Stromal cell of bone marrow (primary cell): ENCODE measurements at places on chromosomes 7 and 10.

- DNase-seq = no peak
Observed at GRCh38 chr7:130476297-130477150, 15.4 kb upstream of the MEST start.

- DNase-seq = peak; percentile 85
Observed at GRCh38 chr7:104923010-104923421, 91.0 kb upstream of the KMT2E start.

GRCh38 chr7:121666306-121666705 lies 206.7 kb upstream of the PTPRZ1 start:
- no peak for DNase-seq

DNA sequence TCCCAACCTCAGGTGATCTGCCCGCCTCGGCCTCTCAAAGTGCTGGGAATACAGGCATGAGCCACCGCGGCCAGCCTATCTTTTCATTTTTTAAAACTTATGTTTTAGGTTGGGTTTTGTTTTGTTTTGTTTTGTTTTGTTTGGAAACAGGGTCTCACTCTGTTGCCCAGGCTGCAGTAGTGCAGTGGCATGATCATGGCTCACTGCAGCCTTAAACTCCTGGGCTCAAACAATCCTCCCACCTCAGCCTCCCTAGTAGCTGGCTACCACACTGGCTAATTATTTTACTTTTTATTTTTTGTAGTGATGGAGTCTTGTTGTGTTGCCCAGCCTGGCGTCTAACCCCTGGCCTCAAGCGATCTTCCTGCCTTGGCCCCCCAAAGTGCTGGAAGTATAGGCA lies 19.4 kb upstream of the AGFG2 start:
- no peak for DNase-seq

DNA sequence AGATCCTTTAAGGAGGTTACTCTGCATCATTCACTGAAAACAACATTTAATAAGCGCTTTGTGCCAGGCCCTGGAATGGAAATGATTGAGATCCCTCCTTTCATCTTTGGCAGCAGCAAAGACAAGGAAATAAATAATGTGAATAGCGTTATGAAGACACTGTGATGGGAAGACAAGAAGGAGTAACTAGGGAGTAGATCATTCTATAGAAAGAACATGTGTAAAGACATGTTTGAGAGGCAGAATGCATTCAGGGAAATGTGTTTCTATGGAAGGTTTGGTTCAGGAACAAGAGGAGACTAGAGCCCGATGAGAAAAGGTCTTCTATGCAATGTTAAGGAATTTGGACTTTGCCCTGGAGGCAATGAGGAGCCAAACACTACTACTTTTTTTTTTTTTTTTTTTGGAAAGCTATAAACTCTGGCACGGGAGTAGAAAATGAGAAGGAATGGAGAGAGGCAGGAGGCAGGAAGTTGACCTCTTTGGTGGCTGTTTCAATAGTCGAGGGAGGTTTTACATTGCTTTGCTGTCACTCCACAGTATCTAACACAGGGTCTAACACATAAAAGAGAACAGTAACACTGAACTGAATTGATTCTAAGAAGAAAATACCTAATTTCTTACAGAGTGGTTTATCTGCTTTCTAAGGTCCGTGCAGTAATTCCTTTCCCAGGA lies 44.9 kb downstream of the SMURF1 start:
- DNase-seq = peak; percentile 54

GRCh38 chr7:151823566-151824372 lies 53.1 kb downstream of the PRKAG2 start:
- no peak for DNase-seq

DNA sequence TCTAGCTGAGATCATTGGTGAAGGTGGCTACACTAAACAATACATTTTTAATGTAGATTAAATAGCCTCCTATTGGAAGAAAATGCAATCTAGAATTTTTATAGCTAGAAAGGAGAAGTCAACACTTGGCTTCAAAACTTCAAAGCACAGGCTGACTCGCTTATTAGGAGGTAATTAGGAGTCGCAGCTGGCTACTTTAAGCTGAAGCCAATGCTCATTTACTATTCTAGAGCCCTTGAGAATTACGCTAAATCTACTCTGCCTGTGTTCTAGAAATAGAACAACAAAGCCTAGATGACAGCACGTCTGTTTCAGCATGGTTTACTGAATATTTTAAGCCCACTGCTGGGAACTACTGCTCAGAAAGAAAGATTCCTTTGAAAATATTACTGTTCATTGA lies 101.6 kb upstream of the EEPD1 start:
- DNase-seq = no peak

DNA sequence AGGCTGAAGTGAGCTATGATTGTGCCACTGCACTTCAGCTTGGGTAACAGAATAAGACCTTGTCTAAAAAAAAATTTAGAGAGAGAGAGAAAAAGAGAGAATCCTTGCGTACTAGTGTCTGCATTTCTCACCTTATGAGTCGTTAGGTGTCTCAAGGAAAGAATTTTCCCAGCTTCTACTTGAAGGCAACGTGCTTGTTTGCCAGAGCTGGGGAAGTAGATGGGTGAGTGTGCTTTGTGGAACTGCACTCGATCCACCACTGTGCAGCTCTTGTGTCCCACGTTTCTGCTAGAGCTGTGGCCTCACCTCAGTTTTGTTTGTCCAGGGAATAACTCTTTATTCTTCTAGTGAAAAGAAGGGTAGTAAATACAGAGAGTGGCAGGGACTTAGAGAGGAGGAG lies 38.9 kb downstream of the HDAC9 start:
- DNase-seq = no peak

DNA sequence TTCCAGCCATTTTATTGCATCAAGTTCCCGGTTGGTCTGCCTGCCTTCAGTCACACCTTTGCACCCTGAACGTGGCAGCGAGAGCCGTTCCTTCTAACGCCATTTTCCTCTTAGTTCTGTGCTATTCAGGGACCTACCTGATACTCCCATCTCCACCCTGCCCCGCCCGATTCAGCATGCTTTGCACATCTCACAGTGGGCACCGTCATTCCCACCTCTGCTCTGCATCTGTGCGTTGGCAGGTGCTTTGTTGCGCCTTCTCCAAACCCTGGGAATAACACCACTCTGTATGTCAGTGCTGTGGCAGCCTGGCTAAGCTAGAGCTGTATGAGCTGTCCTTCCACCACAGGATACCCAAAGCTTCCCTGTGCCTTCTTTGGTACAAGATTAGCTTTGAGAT lies 96.8 kb downstream of the ACTR3B start:
- no peak for DNase-seq

GRCh38 chr7:151705636-151706276 lies 171.2 kb downstream of the PRKAG2 start:
- DNase-seq = no peak

GRCh38 chr10:116126954-116127695 lies 145.9 kb downstream of the GFRA1 start:
- no peak for DNase-seq

GRCh38 chr10:13165177-13165576 lies 3.8 kb downstream of the MCM10 start:
- DNase-seq = no peak

DNA sequence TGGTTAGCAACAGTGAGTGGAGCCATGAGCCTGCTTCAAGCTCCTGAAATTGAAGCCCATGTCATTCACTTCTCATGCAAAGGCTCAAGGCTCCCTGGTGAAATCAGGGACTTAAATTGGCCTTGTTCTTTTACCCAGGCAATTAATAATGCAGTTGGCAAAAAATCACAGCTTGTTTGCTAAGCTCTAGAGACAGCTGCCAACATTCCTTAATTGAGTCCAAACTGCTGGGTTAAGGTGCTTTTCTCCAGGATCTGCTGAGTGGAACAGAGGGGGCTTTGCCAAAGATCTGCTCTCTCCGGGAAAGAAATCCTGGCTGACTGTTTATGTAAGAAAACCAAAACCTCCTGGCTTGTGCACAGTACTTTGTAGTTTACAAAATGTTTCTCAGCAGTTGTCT lies 257.6 kb upstream of the GHITM start:
- no peak for DNase-seq

DNA sequence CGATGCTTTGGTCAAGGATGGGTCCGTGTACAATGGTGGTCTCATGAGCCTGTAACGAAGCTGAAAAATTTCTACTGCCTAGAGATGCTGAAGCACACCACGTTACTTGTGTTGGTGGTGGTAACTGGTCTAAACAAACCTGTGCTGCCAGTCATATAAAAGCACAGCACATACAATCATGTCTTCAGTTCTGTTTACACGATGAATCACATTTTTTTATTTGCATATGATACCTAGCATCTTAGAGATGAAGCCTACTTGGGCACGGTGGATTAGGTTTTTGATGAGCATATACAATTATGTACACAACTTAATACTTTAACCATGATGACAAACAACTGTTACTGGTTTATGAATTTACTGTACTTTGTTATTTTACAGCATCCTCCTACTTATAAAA lies 201.0 kb downstream of the ZMYND11 start:
- no peak for DNase-seq

DNA sequence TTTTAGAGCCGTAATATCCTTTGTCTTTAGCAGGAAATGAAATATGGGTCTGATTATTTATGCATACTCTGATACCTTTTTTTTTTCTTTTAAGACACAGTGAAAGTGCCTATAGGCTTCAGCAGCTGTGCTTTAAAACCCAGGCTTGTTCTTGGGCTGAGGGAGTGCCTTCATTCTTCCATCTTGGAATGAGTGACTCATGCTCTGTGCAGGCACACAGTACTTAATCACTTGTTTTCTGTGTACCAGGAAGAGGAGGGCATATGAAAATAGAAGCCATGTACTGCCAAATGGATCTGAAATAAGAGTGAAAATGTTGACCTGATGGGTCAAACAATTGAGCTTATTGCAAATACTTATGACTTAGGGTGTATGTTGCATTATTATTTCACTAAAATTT lies 12.0 kb downstream of the INPP5F start:
- DNase-seq = peak; percentile 67

GRCh38 chr10:129621693-129622092 lies 154.7 kb downstream of the MGMT start:
- DNase-seq = no peak

DNA sequence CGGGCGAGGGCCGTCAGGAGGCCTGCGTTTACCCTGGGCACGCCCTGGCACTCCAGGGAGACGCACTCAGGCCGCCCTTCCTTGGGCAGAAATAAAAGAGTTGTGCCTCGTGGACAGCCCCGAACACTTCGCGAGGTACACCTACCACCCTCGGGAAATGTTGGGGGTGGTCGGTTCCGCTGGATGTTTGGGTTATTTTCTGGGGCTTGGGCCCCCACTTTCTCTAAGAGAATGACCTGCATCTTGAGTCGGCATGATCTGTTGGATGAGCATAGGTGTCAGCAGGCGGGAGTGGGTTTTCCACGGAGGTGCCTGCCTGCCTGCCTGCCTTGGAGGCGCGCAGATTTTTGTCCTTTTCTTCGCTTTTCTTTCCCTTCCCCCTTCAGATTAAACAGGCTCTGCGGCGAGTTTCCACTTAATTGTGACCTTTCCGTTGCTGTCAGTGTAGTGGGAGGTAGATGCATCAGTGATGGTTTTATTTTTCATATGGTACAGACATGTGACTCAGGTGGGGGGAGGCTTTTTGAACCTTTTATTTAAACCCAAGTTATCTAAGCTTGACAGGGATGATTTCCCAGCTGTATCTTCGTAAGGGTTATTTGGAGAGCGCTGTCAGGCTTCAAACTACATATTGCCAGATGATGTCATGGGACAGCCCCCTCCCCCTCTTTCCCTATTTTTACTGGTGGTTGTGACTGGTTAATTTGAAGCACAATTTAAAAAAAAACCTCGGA lies 661 bp downstream of the HECTD2 start:
- DNase-seq = peak; percentile 17

GRCh38 chr7:1665549-1666316 lies 4.3 kb upstream of the ELFN1 start:
- DNase-seq = no peak

- DNase-seq = peak; percentile 6
Observed at GRCh38 chr10:66586073-66586472, 339.8 kb upstream of the LRRTM3 start.

DNA sequence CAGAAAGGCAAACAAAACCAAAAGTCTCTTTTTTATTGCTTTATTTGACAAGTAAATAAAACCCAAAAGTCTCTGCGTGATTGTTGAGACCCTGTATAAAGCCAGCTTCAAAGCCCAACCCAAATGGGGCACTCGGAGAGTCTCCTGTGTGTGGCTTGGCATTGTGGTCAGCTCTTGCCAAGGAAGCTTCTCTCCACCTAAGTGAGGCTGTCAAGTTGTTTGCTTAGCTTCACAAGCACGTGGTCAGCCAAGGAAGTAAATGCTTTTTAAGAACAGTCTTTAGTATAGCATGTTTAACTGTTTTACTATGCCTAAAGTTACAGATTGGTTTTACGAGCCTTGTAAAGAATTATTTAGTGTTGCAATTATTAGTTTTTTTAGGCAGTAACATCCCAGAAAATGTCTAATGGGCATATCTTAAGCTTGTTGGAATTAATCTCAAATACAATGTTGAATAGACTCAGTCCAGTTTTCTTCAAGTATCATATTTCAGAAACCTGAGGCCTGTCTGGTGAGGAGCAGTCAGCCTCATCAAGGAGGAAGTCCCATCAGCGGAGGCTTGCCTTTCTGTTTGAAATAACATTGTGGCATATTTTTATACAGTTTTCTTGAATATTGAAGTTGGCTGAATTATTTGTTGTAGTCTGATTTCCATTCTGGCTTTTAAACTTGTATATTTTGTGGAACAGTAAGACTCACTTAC lies 144.3 kb downstream of the ANKRD30A start:
- DNase-seq = no peak

DNA sequence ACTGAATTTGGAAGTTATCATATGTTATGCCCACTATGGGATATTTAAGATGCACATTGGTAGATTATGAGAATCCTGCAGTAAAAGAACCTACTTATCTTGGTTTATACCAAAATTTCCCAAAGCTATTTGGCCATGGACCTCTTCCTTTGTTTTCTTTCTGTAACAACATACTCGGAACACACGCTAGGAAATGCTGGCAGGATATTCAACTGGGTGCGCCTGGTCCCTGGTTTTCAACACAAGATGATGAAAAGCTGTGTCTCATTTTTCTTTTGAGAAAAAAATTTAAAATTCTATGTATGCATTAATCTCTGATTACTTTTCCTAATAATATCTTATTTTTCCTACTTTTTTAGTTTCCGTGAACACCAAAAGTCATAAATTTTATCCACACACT lies 128.5 kb upstream of the NRP1 start:
- no peak for DNase-seq

GRCh38 chr10:6411436-6411835 lies 168.6 kb downstream of the PRKCQ start:
- DNase-seq = no peak

DNA sequence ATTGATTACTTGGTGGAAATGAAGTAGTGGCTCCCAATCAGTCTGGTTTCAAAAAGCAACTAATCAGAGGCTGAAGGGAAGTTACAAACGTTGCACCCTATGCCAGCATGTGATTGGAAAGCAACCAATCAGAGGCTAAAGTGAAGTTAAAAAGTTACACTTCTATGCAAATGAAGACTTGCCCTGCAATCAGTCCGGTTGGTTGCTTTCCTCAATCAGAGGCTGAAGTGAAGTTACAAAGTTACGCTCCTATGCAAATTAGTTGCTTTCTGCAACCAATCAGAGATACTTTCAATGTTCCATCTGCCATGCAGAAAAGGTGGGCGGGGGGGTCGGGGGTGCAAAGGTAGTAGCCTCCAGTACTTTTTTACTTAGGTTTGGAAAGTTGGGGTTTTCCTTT lies 1077.1 kb downstream of the TYW1 start:
- DNase-seq = no peak

GRCh38 chr10:91220954-91221675 lies 652 bp downstream of the PCGF5 start:
- DNase-seq = no peak

- no peak for DNase-seq
Observed at GRCh38 chr10:35217455-35217854, 90.8 kb downstream of the CREM start.

- DNase-seq = no peak
Observed at GRCh38 chr7:42693722-42694121, 218.1 kb downstream of the C7orf25 start.
